ENCODE measurements at places on chromosomes 5 and 9.

DNA sequence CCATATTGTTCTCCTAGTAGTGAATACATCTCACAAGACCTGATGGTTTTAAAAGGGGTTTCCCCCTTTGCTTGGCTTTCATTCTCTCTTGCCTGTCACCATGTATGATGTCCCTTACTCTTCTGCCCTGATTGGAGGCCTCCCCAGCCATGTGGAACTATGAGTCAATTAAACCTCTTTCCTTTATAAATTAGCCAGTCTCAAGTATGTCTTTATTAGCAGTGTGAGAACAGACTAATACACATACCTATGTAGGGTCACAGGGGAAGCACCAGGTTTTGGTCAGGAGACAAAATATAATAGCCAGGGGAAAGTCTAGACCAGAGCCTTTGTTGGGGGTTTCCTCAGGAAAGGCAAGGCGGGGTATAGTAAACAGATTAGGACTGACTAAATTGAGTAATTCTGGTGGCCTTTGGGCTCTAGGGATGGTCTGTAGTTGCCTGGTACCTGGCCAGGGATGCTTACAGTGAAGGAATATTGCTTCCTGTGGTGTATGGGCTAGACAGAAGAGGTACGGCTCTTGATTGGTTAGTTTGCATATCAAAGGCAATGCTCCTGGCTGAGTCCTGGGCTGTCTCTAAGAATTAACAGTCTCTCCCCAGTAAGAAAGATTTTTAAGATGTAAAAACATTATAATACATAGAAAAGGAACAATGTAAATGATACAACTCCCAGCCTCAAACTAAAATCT lies 254.5 kb downstream of the ELAVL2 start:
- DNase-seq: no peak

DNA sequence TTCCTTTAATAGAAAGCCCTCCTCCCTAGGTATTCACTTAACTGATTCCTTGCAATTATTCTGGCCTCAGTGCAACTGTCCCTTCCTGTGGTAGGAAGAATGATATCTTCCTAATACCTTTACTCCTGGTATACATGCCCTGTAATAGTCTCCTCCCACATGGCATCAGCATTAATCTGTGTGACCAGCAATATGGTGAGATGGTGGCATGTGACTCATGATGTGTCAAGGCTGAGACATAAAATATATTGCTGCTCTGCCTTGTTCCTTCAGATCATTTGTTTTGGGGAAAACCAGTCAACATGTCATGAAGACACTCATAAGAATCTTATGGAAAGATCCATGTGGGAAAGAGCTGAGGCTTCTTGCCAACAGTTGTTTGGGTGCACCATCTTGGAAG lies 149.1 kb upstream of the TRPM3 start:
- no peak for DNase-seq

DNA sequence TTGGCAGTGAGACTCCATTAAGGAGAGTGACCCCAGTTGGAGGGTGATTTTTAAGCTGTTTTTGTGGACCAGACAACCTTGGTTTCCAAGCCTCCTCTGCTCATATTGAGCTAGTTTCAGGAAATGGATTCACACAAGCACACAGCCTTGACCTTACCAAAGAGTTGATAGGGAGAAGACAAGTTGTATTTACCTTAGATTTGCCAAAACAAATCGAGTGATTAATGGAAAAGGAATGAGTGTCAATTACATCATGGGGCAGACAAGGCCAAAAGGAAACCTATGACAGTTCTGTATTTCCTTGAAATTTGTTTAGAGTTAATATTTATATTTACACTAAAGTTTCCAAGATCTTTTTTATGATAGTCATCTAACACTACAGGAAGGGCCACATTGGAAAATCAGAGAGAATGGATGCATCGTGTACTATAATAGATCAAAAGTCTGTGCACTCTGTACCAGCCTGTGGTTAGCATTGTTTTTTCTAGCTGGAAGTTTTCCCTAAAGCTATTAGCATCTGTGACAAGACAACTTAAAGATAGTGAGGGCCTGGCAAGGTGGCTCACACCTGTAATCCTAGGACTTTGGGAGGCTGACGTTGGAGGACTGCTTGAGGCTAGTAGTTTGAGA lies 86.0 kb upstream of the FER start:
- no peak for DNase-seq

GRCh38 chr5:173243243-173243830 lies 8.3 kb upstream of the NKX2-5 start:
- DNase-seq: no peak

GRCh38 chr5:45440466-45440865 lies 255.7 kb downstream of the HCN1 start:
- no peak for DNase-seq

DNA sequence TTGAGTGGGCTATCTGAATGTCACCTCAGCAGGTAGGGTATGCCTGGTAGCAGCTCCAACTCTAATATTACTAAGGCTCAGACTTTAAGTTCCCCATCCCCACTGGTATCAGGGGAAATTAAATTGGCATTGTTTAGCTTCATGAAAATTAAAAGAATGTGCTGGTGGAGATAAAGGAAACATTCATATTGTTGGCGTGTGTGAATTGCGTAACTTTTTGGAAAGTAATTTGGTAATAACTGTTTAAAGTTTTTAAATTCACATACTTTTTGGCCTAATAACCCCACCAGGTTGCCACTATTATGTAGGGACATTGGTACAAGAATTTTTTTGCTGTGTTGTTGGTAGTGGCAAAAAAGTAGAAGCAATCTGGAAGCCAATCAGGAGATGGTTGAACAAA lies 29.4 kb downstream of the TNPO1 start:
- DNase-seq: no peak

DNA sequence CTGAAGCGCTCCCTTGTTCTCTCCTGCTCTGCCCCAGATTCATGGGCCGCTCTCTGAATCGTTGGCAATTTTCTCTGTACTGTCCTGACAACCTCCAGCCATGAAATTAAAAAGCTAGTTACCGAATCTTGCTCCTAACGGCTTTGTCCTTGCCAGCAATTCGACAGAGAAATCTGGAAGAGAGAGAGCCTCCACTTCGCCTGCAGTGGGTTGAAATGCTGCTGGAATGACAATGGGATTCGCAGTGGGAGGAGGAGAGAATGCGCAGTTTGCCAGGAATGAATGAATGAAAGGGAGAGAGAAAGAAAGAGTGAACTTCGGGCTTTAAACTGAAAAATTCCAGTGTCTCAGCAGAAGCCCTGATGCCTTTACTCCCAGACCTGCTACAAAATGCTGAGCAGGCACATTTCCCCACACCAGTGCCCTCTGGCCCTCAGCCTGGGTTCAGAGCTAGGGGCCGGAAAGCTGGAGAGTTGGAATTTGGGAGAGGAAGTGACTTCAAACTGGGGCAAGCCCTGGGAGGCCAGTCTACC lies 11.5 kb upstream of the BOD1 start:
- DNase-seq: no peak

DNA sequence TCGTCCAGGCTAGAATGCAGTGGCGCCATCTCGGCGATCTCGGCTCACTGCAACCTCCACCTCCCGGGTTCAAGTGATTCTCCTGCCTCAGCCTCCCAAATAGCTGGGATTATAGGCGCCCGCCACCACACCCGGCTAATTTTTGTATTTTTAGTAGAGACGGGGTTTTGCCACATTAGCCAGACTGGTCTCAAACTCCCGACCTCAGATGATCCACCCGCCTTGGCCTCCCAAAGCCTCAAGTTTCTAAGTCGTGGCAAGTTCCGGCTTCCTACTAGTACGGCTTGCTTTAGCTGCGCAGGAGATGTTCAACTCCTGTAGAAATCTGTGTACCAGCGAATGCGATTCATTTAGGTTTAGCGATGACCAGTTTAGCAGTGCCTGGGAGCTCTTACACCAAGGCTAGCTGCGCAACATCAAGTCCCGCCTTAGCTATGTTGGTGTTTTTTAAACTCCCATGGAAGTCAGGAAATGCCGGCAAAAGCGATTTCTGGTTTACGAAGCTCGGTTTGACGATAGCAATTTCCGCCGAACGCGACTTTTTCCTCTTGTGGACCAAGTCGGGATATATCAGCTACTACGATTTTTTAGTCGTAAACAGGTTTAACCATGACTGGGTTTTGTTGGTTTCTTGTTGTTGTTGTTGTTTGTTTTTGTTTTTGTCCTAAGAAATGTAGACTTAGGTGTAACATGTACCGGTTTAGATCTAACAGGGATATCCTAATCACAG lies 46.4 kb downstream of the ANXA2R start:
- DNase-seq: peak; percentile 56

- no peak for DNase-seq
These were observed 34.2 kb upstream of the MSH3 start for GRCh38 chr5:80620211-80620610.

GRCh38 chr5:172606156-172606785 lies 34.8 kb upstream of the NEURL1B start:
- no peak for DNase-seq

DNA sequence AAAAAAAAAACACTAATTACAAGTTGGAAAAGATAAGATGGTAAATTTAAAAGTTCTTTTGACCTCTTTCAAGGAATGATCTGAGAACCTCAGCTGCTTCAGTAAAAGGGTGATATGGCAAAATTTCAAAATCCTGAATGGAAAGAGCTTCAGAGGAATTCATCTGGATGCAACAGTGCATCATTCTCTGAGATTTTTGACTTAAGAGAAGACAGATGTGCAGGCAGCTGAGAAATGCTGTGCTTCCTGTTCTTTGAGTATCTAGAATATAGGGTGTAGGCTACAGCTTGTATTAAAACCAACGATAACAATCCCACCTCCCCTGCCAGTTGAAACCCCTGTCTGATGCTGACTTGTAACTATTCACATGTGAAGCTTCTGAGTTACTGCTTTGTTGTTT lies 6.2 kb downstream of the FRMPD1 start:
- DNase-seq: no peak

- DNase-seq: peak; percentile 44
These were observed at the start of gene DOCK2 for GRCh38 chr5:169637085-169637548. TSS of gene DOCK2 (plus strand) at chr5:169637275. CDS start at chr5:169637327, 52 bp downstream.

DNA sequence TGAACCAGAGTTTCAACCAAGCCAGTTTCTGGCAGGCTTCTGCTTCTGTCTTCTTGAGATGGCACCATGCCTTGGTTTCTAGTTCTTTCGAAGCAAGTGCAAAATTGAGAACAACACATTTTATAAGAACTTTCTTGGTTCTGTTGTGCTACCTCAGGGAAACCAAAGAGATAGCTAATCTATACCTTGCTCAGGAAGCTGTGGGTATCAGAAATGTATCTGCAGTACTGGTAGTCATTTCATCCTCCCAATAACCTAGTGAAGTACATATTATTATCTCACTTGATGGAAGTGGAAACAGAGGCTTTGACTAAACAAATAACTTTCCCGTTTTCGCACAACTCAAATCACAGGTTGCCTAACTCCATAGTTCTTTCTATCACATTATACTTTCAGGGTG lies 246.6 kb downstream of the ENC1 start:
- DNase-seq: no peak

DNA sequence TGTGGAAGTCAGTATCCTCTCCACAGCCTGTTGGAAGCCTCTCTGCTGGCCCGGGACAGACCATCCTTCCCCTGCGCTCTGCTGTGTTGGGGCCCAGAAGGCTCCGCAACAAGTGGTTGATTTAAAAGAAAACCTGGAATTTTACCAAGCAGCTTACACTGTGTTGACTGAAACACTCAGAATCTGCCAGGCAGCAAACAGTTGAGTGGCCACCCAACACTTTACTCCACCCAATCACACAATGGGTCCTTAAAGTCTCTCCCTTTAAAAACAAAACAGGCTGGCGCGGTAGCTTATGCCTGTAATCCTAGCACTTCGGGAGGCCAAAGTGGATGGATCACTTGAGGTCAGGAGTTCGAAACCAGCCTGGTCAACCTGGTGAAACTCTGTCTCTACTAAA lies 28.0 kb upstream of the DMRT3 start:
- DNase-seq: no peak

- DNase-seq: no peak
These were observed 24.9 kb upstream of the TARS1 start for GRCh38 chr5:33415811-33416354.

- DNase-seq: no peak
These were observed at the start of gene SPACA9 for GRCh38 chr9:132878695-132879456. TSS of gene SPACA9 (plus strand) at chr9:132878898. CDS start at chr9:132883948, 5,050 bp downstream.

GRCh38 chr5:114305402-114306207 lies 56.3 kb upstream of the KCNN2 start:
- DNase-seq: no peak

DNA sequence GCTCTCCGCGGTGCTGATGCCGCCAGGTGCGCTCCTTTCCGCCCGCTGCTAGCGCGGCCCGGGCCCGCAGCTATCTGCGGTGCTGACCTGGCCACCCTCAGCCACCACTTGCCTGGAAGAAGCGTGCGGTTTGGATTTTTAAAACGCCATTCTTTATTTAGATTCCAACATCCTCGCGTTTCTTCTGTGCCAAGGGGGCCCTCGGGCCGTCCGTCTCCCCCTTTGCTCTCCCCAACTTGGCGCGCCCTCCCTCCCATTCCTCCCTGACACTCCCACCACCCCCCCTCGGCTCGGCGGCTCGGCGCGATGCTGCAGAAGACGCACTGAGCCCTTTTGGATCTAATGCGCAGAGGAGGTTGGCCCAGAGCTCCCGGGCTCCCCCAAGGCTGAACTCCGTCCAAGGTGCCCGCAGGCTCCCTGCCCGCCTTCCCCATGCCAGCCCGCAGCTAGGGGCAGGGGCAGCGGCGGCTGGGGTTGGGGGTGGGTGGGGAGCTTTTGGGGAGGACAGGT lies at the start of gene BARHL1:
TSS of gene BARHL1 (plus strand) at position 331 of the 510 bp plus-strand sequence. CDS start 192 bp downstream, outside the sequence.
- DNase-seq: no peak

DNA sequence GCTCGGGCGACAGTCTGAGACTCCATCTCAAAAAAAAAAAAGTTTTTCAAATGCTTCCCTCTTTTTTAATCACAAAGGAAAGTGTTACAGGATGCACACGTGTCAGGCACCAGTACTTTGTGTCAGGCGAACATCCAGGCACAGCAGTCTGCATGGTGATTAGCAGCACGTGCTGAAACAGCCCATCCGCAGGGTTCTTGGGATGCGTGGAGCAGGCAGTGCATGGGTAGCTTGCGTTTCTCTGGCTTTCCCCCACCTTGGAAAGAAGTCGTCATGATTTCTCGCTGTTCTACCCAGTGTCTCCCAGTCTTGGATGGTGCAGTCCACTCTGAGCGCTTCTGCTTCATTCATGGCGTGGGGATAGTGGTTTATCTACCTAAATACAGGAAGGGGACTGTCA lies 35.4 kb downstream of the GPR107 start:
- DNase-seq: no peak

GRCh38 chr9:9574080-9574479 lies 1038.7 kb downstream of the PTPRD start:
- DNase-seq: no peak

- no peak for DNase-seq
These were observed 617.7 kb downstream of the GABRG2 start for GRCh38 chr5:162685302-162685701.

DNA sequence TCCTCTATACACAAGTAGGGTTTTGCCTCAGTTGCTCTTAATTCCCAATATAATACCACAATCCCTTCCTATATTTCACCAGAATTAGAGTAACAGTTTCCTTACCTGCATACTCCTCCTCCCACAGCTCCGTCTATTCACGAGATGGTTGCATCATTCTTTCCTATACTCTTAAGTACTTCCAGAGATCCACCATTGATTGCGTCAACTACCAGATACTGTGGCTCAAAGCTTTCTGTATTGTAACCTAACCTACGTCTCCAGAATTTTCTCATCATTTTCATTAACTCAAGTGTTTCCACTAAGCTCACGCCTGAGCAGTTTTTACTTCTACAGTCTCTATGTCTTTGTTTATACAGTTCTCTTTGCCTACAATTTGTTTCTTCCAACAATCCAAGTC lies 31.2 kb upstream of the MINAR2 start:
- no peak for DNase-seq

All from effector CD4-positive, alpha-beta T cell (primary cell).